ENCODE measurements at places on chromosomes 16 and 17. TPM values are rescaled to one million over a fixed set of nuclear protein-coding genes. Genes with fewer than 3 reads are reported as not detected.

The RAMP2 gene
- total RNA-seq, result 2.4 TPM

The IGF2BP1 gene
- 4.0 TPM for total RNA-seq

The CDH11 gene
- 48.6 TPM for total RNA-seq

The TBC1D3E gene
- total RNA-seq, result not detected

The GOSR2 gene
- total RNA-seq, result 27.0 TPM

The JMJD8 gene
- total RNA-seq, result 47.1 TPM

The SLFN13 gene
- total RNA-seq, result 0.84 TPM

The HSPB9 gene
- not detected for total RNA-seq

The MPO gene
- total RNA-seq, result 0.12 TPM

The KRT12 gene
- not detected for total RNA-seq

The KRT32 gene
- total RNA-seq, result not detected

The LRRC36 gene
- total RNA-seq, result not detected

The NLRC3 gene
- 0.12 TPM for total RNA-seq

The IL32 gene
- 33.1 TPM for total RNA-seq

The PSME3IP1 gene
- 88.5 TPM for total RNA-seq
